Activated CD8-positive, alpha-beta memory T cell treated with anti-CD3 and anti-CD28 coated beads for 1 hour (primary cell): ENCODE measurements at places on chromosomes 4 and X.
A peak's percentile ranks its signal among the peaks of the same experiment; 100 is the strongest.

DNA sequence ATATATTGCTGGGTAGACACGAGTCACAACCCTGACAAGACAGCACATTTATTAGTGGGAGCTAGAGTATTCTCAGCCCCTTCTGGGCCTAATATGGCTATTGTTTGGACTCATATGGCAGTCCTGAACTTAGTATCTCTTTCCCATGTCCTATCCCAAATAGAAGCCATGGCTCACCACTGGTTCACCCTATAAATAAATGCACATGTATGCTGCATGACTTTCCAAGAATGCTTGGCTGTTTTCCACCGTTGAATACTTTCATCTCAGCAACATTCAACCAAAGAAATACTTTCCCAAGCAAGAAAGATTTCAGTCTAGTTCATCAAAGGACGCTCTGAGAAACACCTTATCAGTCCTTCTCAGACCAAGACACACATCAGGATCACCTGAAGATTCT is 36.7 kb downstream of the SMPX start:
- DNase-seq = no peak

GRCh38 chrX:46234775-46235174 is 310.4 kb downstream of the ZNF674 start:
- DNase-seq = no peak

GRCh38 chrX:43805579-43805978 is 76.7 kb downstream of the MAOB start:
- no peak for DNase-seq

- DNase-seq = no peak
These were observed 472.2 kb downstream of the PCDH7 start for GRCh38 chr4:31192341-31192740.

- no peak for DNase-seq
These were observed 1577.0 kb upstream of the TENM3 start for GRCh38 chr4:180665994-180666824.

DNA sequence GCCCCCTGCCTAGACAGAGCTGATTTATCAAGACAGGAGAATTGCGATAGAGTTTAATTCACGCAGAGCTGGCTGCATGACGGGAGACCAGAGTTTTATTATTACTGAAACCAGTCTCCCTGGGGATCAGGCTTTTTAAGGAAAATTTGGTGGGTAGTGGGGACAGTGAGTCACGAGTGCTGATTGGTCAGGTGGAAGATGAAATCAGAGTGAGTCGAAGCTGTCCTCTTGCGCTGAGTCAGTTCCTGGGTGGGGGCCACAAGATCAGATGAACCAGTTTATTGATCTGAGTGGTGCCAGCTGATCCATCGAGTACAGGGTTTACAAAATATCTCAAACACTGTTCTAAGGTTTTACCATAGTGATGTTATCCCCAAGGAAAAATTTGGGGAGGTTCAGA is 36.6 kb downstream of the MYOZ2 start:
- DNase-seq = no peak

GRCh38 chrX:149961572-149961971 is 23.3 kb upstream of the EOLA2 start:
- no peak for DNase-seq

GRCh38 chrX:78116766-78117165 is 12.7 kb downstream of the PGK1 start:
- DNase-seq = no peak

- no peak for DNase-seq
These were observed 49.4 kb upstream of the GUCY1A1 start for GRCh38 chr4:155617296-155617695.

- no peak for DNase-seq
These were observed 63.0 kb downstream of the GPC3 start for GRCh38 chrX:133922390-133922771.

- DNase-seq = no peak
These were observed 33.2 kb upstream of the SLC9A7 start for GRCh38 chrX:46791927-46792809.

DNA sequence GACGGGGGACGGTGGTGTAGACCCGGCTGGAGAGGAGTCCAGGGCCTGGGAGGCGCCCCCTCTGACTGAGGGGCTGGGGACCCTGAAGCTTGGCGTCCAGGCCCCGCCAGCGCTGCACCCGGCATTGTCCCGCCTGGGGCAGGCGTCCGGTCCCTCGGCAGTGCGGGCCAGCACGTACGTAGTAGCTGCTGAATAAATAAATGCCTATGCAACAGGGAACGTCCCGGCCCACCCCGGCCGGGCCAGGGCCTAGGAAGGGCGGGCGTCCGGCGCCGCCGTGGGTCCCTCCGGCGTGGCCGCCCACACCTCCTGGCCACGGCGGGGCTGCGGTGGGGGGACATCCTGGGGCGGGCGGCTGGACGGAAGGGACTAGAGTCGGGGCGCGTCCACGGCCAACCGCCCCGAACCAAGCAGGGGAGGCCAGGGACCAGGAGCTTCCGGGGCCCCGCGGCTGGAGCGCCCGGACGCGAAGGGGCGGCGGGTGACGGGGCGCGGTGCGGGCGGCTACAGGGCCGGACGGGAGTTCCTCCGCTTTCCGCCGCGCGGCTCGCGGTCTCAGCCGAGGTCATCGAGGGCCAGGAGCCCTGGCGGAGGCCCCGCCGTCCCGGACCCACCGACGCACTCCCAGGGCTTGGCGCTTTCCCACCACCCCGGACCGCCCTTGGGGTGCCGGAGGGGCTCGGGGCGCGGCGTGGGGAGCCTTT is 886 bp upstream of the WWC2 start:
- DNase-seq = no peak

DNA sequence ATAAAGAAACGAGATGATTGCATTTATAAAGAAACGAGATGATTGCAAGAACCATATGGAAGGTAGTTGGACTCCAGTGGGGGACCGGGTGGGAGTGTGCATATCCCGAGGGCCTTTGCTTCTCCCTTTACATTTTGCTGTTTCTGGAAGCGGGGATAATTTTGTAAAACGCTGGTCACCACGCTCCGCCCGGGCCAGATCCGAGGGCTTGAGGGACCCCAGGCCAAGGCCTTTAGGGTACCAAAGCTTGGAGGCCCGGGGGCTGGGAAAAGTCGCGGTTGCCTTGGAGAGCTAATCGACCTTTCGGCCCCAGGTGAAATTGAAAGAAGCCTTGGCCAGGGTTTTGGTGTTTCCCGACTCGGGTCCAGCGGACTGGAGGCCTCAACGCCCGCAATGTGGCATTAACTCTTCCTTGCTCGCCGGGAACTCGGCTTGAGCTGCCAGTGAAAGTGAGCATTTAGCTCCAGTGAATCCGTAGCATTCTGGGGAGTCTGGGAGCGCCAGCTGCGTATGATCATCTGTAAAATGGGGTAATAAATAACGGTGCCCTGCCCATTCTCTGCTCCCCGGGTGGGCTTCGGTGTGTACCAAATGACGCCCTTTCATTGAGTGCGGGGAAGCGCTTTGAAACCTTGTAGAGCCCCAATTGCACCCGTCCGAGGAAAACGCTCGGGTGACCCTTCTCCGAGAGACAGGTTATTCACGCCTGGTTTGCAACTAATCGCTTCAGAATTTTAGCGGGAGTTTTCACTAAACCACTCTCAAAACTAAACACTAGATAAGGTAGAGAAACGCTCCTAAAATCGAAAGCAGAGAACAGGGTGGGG is 4.5 kb downstream of the NKX3-2 start:
- no peak for DNase-seq

DNA sequence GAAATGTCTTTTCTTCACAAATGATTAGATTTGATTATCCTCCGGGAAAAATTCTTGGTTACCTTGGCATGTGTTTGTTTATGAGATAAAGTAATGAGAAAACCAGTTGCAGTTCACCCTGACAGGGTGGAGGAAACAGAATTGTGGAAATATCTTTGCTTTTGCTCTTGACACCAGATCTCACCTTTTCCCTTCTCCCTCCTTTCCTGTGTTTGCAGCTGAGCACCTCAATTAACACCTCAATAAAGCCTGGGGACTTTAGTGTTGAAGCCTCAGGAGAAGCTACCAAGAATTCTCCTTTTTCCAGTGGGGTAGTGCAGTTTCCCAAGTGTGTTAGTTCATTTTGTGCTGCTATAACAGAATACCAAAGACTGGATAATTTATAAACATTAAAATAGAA is 350.8 kb upstream of the IGFBP7 start:
- DNase-seq = no peak

GRCh38 chrX:11757719-11758399 is at the start of gene MSL3:
TSS of gene MSL3 (plus strand) at chrX:11758237. CDS start at chrX:11758264, 27 bp downstream.
- DNase-seq = peak; percentile 51

- DNase-seq = no peak
These were observed 12.0 kb downstream of the ADAMTS3 start for GRCh38 chr4:72557021-72557420.

- DNase-seq = no peak
These were observed 10.9 kb upstream of the DDX3X start for GRCh38 chrX:41322821-41323603.

- DNase-seq = no peak
These were observed 623.6 kb upstream of the TENM3 start for GRCh38 chr4:181619651-181620050.

DNA sequence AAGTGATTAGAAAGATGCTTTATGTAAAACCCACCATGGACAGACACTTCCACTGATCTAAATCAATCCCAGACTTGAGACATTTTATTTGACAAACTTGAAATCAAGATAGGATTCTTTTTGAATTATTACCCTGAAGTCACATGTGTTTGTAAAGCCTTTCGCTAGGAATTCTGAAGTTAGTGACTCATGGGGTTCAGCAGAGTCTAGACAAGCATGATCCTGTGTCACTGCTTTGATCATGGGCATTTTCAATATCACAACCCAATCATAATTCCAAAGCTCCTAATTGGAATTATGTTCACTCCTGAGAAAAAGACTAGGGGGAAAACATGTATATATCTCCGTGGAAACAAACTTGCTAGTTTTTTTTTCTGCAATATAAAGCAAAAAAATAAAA is 67.5 kb upstream of the BMP3 start:
- no peak for DNase-seq

DNA sequence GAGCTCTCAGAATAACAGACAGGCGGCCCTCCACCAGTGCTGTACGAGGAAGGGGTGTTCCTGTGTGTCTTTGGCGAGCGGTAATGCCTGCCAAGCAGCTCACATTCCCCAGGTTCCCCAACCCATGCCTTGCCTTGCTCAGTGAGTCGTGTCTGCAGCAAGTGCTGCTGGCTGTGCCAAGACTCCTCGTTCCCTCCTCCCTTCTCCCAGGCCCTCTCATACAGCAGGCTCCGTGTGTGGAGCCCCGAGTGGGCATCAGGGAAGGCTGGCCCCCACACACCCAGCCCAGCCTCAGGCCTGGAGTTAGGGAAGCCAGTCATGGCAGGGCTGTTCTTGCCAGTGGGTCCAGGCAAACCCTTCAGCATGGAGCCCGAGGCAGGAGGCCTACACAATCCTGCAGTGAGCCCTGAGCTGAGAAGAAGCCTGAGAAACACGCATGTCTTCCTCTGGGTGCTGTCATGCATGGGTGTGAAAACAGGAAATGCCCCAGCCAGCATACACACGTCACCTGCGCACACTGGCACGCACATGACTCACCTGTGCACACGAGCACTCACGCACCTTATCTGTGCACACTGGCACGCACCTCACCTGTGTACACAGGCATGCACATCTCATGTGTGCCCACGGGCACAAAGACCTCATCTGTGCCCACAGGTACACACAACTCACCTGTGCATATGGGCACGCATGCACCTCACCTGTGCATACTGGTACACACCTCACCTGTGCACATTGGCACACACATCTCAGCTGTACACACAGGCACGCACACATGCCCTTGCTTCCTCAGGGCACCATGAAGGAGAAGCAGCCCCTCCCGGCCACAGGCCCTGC is 238.7 kb downstream of the DHRSX start:
- DNase-seq = no peak

DNA sequence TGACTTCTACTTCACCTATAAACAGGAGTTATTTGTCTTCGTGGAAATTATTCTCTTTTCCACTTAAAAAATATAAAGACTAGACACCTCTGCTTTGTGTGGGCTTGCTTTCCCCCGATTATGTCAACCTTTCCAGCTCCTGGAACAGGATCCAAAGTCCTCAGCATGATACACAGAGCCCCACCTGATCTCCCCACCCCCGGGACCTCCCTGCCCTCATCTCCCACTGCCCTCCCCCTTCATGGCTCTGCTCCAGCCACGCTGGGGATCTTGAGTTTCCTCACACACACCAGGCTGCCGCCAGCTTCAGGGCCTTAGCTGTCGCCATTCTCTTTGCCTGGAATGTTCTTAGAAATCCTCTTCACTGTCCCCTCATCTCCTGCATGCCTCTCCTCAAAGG is 55.3 kb downstream of the MBNL3 start:
- DNase-seq = no peak

DNA sequence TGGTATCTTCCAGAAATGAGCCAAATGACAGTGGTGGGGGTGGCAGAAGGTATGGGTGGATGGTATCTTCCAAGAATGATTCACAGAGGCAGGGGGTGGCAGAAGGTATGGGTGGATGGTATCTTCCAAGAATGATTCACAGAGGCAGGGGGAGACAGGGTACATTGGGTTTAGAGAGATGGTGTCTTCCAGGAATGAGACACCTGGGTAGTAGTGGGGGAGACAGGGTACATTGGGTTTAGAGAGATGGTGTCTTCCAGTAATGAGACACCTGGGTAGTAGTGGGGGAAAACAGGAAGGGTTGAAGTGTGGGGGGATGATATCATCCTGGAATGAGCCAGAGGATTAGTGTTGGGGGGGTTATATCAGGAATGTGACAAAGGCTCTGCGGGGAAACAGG is 62.0 kb downstream of the MAOA start:
- DNase-seq = no peak

GRCh38 chr4:110769578-110769977 is 146.7 kb upstream of the PITX2 start:
- no peak for DNase-seq

GRCh38 chr4:128983771-128984485 is 109.4 kb downstream of the SCLT1 start:
- no peak for DNase-seq

DNA sequence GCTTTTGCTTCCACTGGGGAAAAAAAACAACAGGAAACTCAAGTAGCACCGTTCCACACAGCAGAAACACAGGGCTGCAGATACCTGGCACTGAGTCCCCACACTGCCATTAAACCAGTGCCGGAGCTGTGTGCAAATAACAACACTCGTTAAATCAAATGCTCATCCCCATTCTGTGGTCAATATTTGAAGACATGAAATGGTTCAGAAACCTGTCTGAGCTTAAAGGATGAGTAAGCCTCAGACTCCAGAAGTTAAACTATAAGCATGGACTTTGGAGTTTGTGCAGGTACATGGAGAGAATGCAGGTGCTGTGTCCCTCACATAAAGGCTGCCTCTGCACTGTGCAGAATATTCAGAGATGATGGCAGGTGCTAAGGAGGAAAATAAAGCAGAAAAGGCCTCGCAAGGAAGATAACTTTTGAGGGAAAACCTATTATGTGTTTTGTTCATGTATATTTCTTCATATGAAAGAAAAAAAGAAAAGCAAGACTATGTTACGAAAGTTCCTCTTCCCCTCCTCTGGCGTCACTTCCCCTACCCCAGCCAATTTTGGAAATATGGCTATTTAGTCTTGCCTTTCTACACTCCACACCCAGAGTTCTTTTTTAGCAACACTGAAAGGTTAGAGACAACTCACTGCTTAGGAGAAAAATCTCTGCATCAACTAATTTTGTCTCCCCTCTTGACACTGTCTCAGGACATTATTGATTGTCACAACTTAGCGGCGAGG is 4.6 kb downstream of the MPP1 start:
- DNase-seq = no peak

GRCh38 chrX:119009071-119009470 is 34.7 kb downstream of the LONRF3 start:
- no peak for DNase-seq
